Smooth muscle cell of the pulmonary artery (primary cell): ENCODE measurements at places on chromosomes 3 and 15. TPM values are rescaled to one million over a fixed set of nuclear protein-coding genes. Genes with fewer than 3 reads are reported as not detected.

Gene DOCK3
- total RNA-seq, result 0.26 and 0.30 TPM in 2 replicates

Gene IL17RB
- under 0.01 TPM in 1 of 2 replicates, not detected in the other for total RNA-seq

Gene CHRNA5
- 0.59 and 0.78 TPM in 2 replicates for total RNA-seq

Gene CPNE9
- not detected in 2 replicates for total RNA-seq

Gene FOXB1
- not detected in 2 replicates for total RNA-seq

Gene BTBD1
- total RNA-seq, result 95.1 and 113 TPM in 2 replicates

Gene GCSAM
- total RNA-seq, result not detected in 2 replicates

Gene FSIP1
- 0.66 and 1.6 TPM in 2 replicates for total RNA-seq

Gene CHRM5
- total RNA-seq, result 0.07 TPM in 1 of 2 replicates, not detected in the other

Gene RBPMS2
- total RNA-seq, result 0.07 TPM in 1 of 2 replicates, not detected in the other

Gene FBLN2
- 133 and 498 TPM in 2 replicates for total RNA-seq

Gene CGNL1
- 5.3 and 8.0 TPM in 2 replicates for total RNA-seq

Gene COL6A6
- total RNA-seq, result 0.23 and 2.7 TPM in 2 replicates

Gene GAP43
- 5.7 and 6.1 TPM in 2 replicates for total RNA-seq

Gene MAGI1
- total RNA-seq, result 31.5 and 41.3 TPM in 2 replicates

Gene DUOXA2
- not detected in 2 replicates for total RNA-seq

Gene USP19
- 57.9 and 59.6 TPM in 2 replicates for total RNA-seq

Gene SLC22A13
- total RNA-seq, result 0.46 and 1.2 TPM in 2 replicates

Gene INKA1
- total RNA-seq, result 5.1 and 5.7 TPM in 2 replicates

Gene IGSF10
- total RNA-seq, result 2.4 and 2.5 TPM in 2 replicates

Gene SCAANT1
- total RNA-seq, result not detected in 2 replicates

Gene CIDEC
- total RNA-seq, result not detected in 2 replicates

Gene DNAH12
- 0.13 TPM in 2 replicates for total RNA-seq

Gene C3orf70
- 0.46 and 1.6 TPM in 2 replicates for total RNA-seq

Gene RTP3
- total RNA-seq, result not detected in 2 replicates

Gene CAMK2N2
- 0.13 TPM in 2 replicates for total RNA-seq

Gene ISL2
- 0.46 TPM in 1 of 2 replicates, not detected in the other for total RNA-seq

Gene SUSD5
- 8.4 and 13.7 TPM in 2 replicates for total RNA-seq
